Parietal lobe (tissue), 2 donors: ENCODE measurements at places on chromosomes 1 and 21. TPM values are rescaled to one million over a fixed set of nuclear protein-coding genes. Genes with fewer than 3 reads are reported as not detected.

SMG7 gene
- total RNA-seq: 47.9 TPM

KCNH1 gene
- 5.6 TPM for total RNA-seq

CD84 gene
- total RNA-seq: 1.6 TPM

CFAP74 gene
- total RNA-seq: 0.63 TPM

HHIPL2 gene
- total RNA-seq: 0.94 TPM

SGIP1 gene
- 158 TPM for total RNA-seq

TMOD4 gene
- total RNA-seq: not detected

LCE2A gene
- total RNA-seq: not detected

IL12RB2 gene
- 5.6 TPM for total RNA-seq
